ENCODE measurements at places on chromosomes 4 and X. TPM values are rescaled to one million over a fixed set of nuclear protein-coding genes. Genes with fewer than 3 reads are reported as not detected.

DNA sequence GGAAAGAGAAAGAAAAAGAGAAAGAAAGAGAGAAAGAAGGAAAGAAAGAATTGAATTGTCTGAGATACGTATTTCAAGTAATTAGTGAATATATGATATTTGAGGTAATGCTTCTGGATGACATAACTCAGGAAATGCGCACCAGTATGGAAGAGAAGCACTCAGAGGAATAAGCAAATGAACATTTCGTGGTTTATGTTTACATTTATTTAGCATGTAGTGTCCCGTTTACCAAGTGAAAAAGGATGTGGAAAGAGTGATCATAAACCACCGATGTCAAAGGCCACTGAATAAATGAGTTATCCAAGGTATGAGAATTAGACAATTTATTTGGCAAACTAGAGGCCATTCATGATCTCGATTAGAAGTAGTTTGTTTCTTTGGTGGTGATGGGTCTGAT lies 200.4 kb downstream of the ARAP2 start:
- no peak for DNase-seq
- no peak overlapping the region for H3K4me3 ChIP-seq
- no peaks in the 10 kb centered on the region for H3K36me3 ChIP-seq

GRCh38 chr4:182593402-182593801 lies 323.8 kb downstream of the DCTD start:
- H3K27ac ChIP-seq, result no peak overlapping the region
- H3K4me3 ChIP-seq, result no peak overlapping the region
- DNase-seq, result no peak
- no peaks in the 10 kb centered on the region for H3K27me3 ChIP-seq
- H3K4me1 ChIP-seq, result no peaks in the 10 kb centered on the region

The ASMT gene
- total RNA-seq, result 0.36 TPM

The CSTF2 gene
- 6.5 TPM for total RNA-seq

DNA sequence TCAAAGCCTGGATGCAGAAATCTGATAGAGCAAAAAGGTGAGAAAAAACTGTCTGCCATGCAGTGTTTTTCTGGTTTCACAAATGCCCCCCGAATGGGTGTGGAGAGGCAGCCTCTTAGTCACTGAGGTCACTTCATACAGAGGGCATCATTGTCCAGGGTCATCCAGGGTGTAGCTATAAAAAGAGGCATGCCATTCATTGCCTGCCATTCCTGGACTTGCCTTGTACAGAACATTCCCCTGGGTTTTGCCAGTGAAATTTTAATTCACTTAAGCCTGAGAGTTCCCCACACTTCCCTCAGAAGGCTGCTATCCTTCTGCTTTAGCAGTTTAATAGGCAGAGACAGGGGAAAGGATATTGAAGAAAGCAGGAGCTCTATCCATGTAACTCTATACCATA lies 230.3 kb downstream of the UNC5C start:
- H3K36me3 ChIP-seq, result no peaks in the 10 kb centered on the region
- DNase-seq, result no peak

DNA sequence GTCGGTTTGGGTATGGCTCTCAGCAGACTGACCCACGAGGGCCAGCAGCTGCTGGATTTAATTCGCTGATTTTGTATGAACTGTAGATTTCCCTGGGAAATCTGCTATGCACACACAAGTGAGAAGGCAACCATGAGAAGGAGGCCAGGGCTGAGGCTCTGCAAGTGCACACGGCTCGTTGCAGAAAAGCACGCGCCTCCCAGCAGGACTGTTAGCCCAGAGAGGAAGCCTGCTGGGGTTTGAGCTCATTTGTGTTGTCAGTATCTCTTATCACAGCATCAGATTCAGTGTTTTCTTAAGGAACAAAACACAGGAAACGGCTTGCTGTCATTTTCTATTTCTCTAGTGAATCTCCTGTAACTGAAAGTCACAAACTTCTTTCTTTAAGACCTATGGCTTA lies 296.2 kb upstream of the FAT1 start:
- DNase-seq, result no peak
- no peaks in the 10 kb centered on the region for H3K4me1 ChIP-seq
- H3K36me3 ChIP-seq, result no peaks in the 10 kb centered on the region
- no peaks in the 10 kb centered on the region for H3K27me3 ChIP-seq

DNA sequence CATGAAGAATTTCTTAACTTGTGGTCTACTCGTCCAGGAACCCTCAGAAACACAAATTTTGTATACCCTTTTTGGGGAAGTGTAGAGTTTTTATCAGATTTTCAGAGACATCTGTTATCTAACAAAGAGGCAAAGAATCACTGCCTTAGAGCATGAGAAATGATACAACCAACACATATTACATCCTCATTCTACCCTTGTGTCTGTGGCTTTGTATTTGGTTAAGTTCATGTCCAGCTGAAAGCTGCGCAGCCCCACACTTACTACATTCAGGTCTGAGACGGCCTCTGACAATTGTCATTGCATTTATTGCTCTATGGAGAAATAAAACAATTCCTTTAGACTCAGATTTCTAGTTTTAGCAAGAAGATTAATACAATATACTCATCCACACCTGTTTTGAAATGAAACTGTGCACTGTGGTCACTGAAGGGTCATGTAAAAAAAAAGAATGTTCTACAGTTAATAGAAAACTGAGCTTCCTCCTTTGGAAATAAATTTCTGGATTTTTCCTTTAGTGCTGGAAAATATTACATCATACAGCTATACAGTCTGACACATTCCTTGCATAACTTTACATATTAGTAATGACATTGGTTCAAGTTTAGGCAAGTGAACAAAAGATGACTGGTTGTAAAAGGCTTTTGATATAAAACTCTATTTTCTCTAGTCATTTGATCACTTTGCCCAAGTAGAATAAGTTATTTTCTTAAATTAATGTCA lies 39.8 kb downstream of the GLRB start:
- H3K36me3 ChIP-seq, result no peaks in the 10 kb centered on the region
- no peak for DNase-seq
- H3K4me1 ChIP-seq, result peaks cover 19% of the 10 kb centered on the region
- no peaks in the 10 kb centered on the region for H3K27me3 ChIP-seq
- H3K4me3 ChIP-seq, result no peak overlapping the region

- H3K4me1 ChIP-seq, result no peaks in the 10 kb centered on the region
- DNase-seq, result no peak
- peaks cover 5% of the 10 kb centered on the region for H3K27me3 ChIP-seq
- no peaks in the 10 kb centered on the region for H3K36me3 ChIP-seq
- no peak overlapping the region for H3K4me3 ChIP-seq
Observed at GRCh38 chrX:50613846-50614245, 143.2 kb upstream of the DGKK start.

GRCh38 chr4:3409571-3410091 lies 32.1 kb upstream of the HGFAC start:
- H3K27me3 ChIP-seq, result no peaks in the 10 kb centered on the region
- peak; percentile 79 for DNase-seq
- no peak overlapping the region for H3K27ac ChIP-seq
- H3K4me3 ChIP-seq, result no peak overlapping the region

The TKTL2 gene
- not detected for total RNA-seq

GRCh38 chr4:27702730-27703431 lies 842.2 kb downstream of the STIM2 start:
- H3K4me3 ChIP-seq, result no peak overlapping the region
- H3K36me3 ChIP-seq, result no peaks in the 10 kb centered on the region
- no peak for DNase-seq
- H3K27me3 ChIP-seq, result no peaks in the 10 kb centered on the region
- no peak overlapping the region for H3K27ac ChIP-seq

- peaks cover 7% of the 10 kb centered on the region for H3K4me1 ChIP-seq
- H3K36me3 ChIP-seq, result no peaks in the 10 kb centered on the region
- H3K27me3 ChIP-seq, result no peaks in the 10 kb centered on the region
- H3K27ac ChIP-seq, result no peak within 1 kb of the TSS
Observed at GRCh38 chrX:119757979-119758730, at the start of gene SOWAHD. TSS of gene SOWAHD (plus strand) at chrX:119758588. CDS start at chrX:119758668, 80 bp downstream.

The TRIM60 gene
- not detected for total RNA-seq

GRCh38 chr4:150971901-150972300 lies 43.2 kb downstream of the LRBA start:
- H3K4me3 ChIP-seq, result no peak overlapping the region
- H3K36me3 ChIP-seq, result no peaks in the 10 kb centered on the region
- H3K27me3 ChIP-seq, result no peaks in the 10 kb centered on the region
- no peaks in the 10 kb centered on the region for H3K4me1 ChIP-seq
- H3K27ac ChIP-seq, result no peak overlapping the region

DNA sequence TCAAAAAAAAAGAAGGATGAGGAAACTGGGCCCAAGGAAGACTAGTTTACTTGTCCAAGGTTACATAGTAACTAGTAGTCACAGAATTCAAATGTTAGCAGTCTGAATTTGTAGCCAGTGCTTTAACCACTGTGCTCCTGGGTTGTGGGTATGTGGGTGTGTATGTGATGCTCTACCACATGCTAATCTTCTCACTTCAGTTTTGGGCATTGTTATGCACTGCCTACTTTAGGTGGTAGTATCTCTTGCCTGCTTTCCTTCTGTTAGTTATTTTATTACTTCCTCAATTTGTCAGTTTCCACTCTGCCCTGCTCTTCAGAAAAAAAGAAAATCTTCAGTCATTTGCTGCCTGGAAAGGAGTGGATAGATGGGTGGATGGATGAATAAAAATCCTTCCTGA lies 219.2 kb downstream of the RPA4 start:
- H3K36me3 ChIP-seq, result no peaks in the 10 kb centered on the region
- H3K27ac ChIP-seq, result no peak overlapping the region
- no peak overlapping the region for H3K4me3 ChIP-seq
- H3K27me3 ChIP-seq, result peaks cover 3% of the 10 kb centered on the region

GRCh38 chrX:50167366-50167765 lies 33.4 kb downstream of the AKAP4 start:
- H3K27ac ChIP-seq, result no peak overlapping the region
- no peak for DNase-seq
- H3K27me3 ChIP-seq, result peaks cover 9% of the 10 kb centered on the region
- H3K4me1 ChIP-seq, result no peaks in the 10 kb centered on the region
- H3K36me3 ChIP-seq, result no peaks in the 10 kb centered on the region

DNA sequence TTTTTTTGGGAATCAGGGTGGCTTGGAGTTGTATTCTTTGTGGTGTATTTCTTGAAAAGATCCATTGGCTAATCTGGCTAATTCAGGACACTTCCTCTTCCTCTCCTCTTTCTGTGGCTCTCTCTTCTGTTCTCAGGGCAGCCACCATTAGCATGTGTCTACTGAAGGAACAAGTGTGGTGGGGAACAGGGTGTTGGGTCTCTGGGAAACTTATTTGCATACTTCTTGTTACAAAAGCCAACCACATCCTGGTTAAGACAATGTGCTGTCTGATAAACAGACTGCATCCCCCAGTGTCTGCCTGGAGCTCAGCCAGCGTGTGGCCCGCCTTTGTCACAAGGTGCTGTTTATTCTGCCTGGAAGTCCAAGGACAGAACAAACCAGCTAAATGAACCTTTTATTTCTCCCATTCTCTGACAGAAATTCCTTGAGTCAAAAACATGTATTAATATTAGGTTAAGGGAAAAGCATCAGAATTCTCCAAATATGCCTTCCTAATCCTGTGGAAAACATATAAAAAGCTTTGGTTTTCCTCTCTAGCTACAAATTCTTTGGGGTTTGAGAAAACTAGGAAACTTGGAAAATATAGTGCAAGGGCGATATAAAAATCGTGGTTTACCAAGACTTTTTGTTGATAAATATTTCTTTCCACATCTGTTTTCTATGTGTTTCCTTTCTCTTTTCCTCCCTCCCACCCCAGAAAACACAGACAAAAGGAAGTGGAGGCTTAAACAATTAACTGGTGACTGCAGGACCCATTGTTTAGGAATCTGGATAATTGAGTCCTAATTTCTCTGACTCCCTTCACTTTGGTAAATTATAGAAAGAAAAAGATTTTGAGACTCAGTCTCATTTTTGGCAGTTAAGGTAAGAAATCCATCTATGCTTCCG lies 203.6 kb downstream of the SPRY1 start:
- DNase-seq, result no peak
- H3K27me3 ChIP-seq, result no peaks in the 10 kb centered on the region
- H3K36me3 ChIP-seq, result no peaks in the 10 kb centered on the region
- H3K27ac ChIP-seq, result no peak overlapping the region
- no peaks in the 10 kb centered on the region for H3K4me1 ChIP-seq

All from osteoblast (primary cell).